ENCODE measurements at places on chromosomes 13 and 19.

DNA sequence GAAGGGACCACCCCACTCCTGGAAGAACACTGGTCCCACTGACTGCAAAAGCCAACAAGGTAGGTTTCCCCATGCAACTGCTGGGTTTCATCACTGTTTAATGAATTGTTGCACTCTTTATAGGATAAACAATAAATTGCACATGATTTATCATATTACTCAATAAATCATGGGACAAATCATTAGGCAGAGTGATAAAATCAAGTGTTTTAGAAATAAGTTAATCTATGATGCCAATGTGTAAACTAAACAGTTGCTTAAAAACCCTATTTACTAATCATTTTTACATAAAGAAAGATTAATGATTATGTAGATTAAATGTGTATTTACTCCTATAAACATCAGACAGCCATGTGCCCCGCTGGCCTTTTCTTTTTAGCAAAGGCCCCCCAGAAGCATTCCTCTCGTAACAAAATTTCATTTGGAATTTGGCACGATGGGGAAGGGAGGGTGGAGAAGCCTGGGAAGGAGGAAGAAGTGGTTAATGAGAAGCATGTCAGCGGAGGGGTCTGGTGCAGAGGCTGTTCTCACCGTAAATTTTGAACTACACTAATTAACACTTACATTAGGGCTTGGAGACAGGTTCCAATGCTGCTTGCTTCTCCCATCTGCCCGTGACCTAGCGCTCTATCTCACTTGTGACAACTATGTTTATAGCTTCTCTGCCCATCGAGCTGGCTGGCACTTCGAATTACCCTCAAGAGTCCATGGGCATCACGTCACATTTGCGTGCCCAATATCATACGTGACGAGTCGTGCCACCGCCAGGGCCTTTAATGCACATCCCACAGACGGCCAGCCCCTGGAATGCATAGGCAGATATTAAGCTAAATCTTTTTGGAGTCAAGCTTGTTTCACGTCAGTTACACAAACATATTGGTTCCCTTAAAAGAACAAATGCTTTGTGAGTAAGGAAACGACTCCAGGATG, 357.7 kb upstream of the TSHZ3 start:
- no peak for DNase-seq

DNA sequence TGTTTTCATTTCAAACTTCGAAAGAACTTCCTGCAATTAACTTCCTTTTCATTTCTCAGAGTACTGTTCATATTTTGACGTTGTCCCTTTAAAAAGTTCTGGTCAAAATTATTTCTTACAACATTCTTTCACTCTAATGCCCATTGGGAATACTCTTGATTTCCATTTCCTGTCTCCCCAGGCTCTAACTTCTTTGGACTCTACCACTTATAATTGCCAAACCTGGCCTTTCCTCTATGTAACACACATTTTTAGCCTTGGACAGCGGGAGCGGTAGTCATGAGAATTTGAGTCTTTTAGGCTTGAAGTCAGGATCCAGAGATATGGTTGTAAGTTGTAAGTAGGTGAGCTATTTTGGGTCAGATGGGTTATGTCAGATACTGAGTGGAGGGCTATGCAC, 163.5 kb upstream of the SPRY2 start:
- no peak for DNase-seq

- DNase-seq = no peak
Observed at GRCh38 chr13:91592056-91593014, 193.9 kb downstream of the GPC5 start.

- DNase-seq = no peak
Observed at GRCh38 chr13:99129050-99129449, 71.6 kb upstream of the UBAC2 start.

DNA sequence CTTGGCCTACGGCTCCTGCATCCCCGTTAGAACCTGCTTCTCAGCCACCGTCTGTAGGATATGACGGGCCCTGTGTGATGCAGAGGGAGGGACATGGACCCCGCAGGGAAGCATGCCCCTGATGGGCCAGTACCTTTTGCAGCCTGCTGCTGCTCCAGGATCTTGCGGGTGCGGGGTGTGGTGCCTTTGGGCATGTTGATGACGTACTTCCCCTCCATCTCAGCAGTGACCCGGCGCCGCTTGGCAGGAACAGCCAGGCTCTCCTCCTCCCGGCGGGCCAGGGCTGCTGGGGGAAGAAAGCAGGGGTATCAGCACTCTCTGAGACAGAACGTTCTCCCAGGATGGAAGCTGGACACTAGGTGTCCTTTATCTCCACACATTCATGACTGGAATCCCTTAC, 22.0 kb downstream of the C19orf47 start:
- no peak for DNase-seq

GRCh38 chr13:110490009-110490770, 71.3 kb downstream of the RAB20 start:
- no peak for DNase-seq

- DNase-seq = no peak
Observed at GRCh38 chr13:23025864-23026608, 154.7 kb upstream of the SGCG start.

DNA sequence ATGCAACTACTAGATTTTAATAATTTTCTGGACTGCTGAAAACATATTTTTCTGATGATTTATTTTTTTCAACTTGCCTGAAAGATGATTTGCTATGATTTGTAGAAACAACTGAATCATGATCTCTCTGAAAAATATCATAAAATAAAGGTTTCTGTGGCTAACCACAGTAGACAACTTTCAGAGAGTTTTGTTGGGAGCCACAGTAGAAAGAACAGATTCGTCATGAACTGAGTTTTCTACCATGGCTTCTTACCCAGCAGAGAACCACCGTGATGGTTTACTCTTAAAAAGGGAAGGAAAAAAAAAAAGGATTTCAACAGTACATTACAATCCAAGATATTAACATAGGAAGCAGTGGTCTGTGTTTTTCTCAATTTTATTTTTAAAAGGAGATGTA, 18.0 kb downstream of the ZAR1L start:
- DNase-seq = no peak

- no peak for DNase-seq
Observed at GRCh38 chr13:60001889-60002288, 161.8 kb downstream of the DIAPH3 start.

GRCh38 chr13:85798556-85798955, 663 bp downstream of the SLITRK6 start:
- DNase-seq = no peak

Measured in stimulated activated CD4-positive, alpha-beta T cell treated with anti-CD3 and anti-CD28 coated beads, Interleukin-1b, Interleukin-23, amount 100 ng/mL, for 24 hours (primary cell).